ENCODE measurements at places on chromosomes 2 and 18.

DNA sequence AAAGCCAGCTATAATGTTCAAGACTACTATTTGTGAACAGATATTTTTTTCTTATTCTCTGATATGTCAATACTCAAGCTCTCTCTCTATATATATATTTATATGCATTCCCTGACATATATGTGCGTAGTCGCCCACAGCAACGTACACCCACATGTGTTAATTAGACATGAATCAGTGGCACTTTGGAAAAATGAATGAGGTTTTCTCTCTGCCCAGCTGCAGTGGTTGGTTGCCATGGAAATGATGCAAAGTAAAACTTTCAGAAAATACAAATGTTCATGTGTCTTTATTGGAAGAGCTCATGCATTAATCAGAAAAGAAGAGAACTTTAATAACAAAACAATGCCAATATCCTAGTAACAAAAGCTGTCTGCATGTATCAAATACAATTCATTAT is 34.7 kb downstream of the UNC80 start:
- no peak for DNase-seq

GRCh38 chr2:148048475-148049221 is 27.8 kb downstream of the MBD5 start:
- no peak for DNase-seq

- DNase-seq = no peak
Measured at GRCh38 chr2:31380243-31380642, 34.3 kb downstream of the XDH start.

- DNase-seq = no peak
Measured at GRCh38 chr2:231387904-231388724, 7.4 kb upstream of the B3GNT7 start.

DNA sequence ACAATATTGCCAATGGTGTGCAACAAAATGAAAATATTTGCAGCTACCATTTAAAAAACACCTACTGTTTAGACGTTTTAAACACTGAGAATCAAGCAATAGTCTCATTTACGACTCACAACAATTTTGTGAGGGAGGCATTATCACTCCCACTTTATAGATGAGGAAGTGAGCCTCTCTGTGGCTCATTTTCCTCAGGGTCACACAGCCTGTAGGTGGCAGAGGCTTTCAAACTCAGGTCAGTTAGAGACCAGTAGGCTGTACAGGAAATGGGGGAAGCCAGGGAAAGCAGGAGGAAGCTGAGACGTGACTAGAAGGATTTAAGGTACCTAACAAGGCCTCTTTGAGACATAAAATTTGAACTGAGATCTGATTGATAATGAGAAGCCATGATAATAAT is 95.0 kb upstream of the ZNF521 start:
- no peak for DNase-seq
